ENCODE measurements at places on chromosomes 16 and 17.
A peak's percentile ranks its signal among the peaks of the same experiment; 100 is the strongest.

DNA sequence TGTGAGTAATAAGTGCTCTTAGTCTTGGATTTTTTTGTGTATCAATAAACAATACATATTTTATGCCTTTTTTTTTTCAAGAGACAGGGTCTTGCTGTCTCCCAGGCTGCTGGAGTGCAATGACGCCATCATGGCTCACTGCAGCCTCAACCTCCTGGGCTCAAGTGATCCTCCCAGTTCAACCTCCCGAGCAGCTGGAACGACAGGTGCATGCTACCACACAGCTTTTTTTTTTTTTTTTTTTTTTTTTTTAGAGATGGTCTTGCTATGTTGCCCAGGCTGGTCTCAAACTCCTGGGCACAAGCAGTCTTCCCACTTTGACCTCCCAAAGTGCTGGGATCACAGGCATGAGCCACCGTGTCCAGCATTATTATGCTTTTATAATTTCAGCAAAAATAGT is 13.0 kb downstream of the ACSF2 start:
- no peak for DNase-seq

DNA sequence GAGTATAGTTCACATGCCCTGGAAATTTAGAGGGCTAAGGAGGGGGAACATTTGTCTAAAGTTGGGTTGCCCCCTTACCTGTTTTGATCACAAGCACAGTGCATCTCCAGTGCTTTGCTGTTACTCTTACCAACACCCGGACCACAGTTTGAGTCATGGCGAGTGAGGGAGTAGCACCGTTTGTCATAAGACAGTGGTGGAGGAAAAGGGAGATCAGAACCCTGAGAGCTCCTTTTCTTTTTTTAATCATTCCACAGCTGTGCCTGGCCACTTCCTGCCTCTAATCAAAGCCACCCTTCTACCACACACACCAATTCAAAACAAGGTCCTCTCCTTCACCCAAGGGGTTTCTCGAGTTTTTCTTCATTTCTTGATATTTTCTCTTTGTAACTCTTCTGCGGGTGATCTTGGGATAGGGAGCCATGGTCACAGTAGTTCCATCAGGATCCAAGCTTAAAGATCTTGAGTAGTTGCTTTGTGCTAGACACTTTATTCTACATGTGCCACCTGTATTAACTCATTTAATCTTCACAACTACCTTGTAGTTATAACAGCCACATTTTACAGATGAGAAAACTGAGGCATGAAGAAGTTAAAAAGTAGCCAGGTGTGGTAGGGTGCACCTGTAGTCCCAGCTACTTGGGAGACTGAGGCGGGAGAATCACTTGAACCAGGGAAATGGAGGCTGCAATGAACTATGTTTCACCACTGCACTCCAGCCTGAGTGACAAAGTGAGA is 5.0 kb upstream of the MYL4 start:
- DNase-seq = no peak

DNA sequence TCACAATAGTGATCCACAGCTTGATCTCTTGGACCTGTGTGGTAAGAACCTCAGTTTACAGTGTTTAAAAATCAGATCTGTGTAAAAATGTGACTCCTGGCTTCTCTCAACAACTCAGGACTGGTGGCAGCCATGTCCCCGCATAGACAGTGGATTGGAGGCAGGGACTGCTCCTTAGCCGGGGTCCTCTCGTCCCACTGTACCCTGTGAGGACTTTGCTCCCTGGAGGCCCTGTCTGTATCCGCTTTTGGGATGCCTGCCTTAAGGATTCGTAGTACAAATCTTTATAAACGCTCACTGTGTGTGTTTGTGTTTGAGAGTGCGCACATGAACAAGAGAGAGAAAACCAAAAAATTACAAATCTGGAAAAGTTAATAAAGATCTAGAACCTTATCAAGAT is 142.5 kb downstream of the SNX29 start:
- no peak for DNase-seq

GRCh38 chr17:10208604-10209193 is 10.3 kb upstream of the GAS7 start:
- DNase-seq = no peak

DNA sequence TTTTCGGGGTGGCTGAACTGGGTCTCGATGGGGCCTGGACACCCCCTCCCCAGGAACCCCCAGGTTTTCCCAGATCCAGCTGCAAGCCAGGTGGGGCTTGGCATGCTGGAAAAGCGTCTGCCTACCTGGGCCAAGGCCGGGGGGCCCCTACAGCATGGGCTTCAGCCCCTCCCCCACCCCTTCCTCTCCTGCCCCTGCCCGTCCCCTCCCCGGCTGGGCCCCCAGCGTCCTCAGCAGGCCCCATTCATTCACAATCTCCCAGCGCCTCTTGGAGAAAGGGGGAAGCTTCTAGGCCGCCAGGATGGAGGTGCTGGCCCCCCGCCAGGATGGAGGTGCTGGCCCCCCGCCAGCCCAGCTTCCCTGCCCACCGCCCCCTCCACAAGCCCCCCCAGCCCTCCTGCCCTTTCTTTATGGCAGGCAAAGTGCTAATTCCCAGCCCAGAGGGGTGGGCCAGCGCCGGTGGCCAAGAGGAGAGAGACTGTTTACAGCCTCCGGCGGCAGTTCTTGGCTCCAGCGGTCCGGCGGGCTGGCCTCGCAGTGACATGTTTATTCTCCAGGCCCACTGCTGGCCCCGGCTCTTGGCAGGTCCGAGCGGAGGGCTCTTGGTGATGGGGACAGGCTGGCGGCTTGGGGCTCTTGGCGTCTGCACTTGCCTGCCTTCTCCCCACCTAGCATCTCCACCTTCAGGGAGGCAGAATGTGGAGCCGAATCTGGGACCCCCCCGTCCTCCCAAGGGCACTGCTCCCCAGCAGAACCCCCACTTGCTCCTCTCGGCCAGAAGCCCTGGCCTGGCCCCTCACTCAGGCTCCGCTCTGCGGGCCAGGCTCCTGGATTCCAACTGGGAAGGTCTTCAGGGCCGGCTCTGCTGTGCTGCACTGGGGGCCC is 94.4 kb upstream of the CIBAR2 start:
- DNase-seq = no peak

GRCh38 chr16:89046491-89046890 is 47.2 kb upstream of the ACSF3 start:
- no peak for DNase-seq

DNA sequence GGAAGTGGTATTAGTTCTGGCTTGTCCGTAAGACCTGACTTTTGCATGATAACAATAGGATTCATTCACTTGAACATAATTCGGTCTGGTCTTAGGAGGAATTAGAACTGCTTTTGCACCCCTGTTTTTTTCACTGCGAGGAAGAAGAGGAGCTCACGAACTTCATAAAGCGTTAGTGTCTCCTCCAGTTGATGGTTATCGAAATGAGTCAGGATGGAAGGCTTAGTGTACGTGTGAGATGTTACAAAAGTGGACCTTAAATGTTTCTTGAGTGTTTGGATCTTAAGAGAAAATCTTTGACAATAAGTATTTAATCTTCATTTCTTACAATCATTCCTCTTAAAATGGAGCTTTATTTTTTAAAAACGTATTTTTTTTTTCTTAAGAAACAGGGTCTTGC is 52.8 kb downstream of the USP10 start:
- peak; percentile 35 for DNase-seq

- DNase-seq = no peak
Measured at GRCh38 chr17:36117505-36118382, 14.1 kb downstream of the CCL4 start.

GRCh38 chr16:28838558-28838918 is 7.6 kb downstream of the TUFM start:
- no peak for DNase-seq

DNA sequence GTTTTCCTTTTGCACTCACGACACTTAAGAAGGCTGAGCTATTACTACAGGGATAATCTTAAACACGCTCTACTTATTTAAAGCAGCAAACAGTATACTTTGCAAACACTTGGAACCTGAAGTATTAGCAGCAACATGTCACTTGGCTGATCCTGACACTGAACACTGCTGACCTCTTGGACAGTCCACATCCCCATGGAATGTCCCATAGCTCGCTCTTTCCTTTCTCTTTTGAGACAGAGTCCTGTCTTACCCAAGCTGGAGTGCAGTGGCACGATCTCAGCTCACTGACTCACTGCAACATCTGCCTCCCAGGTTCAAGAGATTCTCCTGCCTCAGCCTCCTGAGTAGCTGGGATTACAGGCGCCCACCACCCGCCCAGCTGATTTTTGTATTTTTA is 26.4 kb downstream of the SMYD4 start:
- DNase-seq = no peak

GRCh38 chr17:39751637-39752036 is 13.9 kb downstream of the GRB7 start:
- no peak for DNase-seq

GRCh38 chr17:80693511-80693910 is 148.9 kb downstream of the RPTOR start:
- no peak for DNase-seq

DNA sequence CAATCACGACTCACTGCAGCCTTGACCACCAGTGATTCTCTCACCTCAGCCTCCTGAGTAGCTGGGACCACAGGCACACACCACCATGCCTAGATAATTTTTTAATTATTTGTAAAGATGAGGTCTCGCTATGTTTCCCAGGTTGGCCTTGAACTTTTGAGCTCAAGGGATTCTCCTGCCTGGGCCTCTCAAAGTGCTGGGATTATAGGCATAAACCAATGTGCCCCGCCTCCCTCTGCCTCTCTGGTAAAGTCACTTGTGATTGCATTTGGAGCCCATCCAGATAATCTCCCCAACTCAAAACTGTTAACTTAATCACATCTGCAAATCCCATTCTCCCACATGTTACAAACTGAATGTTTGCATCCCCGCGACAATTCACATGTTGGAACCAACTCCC is 11.8 kb upstream of the PECAM1 start:
- DNase-seq = no peak

GRCh38 chr16:72357910-72358309 is 186.0 kb upstream of the PMFBP1 start:
- DNase-seq = no peak

DNA sequence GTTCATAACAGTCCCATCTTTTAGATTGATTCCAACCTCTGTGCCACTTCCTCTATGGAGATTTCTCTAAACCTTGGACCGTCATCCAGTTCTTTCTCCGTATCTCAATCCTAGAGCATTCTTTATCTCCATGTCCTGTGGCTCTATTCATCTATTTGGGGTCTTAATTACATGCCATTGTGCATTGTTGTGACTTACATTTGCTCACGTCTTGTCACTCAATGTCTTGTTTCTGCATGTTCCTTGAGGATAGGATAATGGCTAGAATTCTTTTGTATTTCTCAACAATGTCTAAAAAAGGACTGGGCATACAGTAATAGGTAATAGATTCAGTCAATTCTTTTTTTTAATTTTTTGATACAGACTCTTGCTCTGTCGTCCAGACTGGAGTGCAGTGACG is 50.2 kb downstream of the ARSG start:
- no peak for DNase-seq

DNA sequence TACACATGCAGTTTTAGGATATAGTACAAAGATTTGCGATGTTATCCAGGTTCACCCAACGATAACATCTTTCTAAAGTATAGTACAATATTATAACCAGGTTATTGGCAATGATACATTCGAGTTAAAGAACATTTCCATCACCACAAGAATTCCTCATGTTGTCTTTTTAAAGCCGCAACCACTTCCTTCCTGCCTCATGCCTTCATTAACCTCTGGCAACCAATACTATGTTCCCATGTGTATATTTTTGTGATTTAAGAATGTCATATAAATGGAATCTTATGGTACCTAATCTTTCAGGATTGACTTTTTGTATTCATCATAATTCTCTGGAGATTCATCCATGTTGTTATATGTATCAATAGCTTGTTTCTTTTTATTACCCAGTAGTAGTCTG is 1183.2 kb downstream of the CDH11 start:
- no peak for DNase-seq

DNA sequence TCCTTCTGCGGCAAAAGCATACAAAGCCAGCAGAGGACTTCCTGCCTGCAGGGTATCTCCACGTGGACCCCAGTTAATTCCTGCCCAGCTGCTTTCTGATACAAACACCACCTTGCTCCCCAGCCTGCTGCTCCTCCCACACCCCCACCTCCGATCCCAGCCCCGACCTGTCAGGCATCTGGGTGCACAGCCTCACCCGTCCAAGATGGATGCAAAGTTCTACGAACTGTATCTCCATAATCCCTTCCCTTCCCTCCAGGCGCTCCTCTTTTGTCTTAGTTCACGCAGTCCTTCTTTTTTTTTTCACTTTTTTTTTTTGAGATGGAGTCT is 15.6 kb upstream of the FOXJ1 start:
- no peak for DNase-seq

- DNase-seq = no peak
Measured at GRCh38 chr17:13736916-13737315, 135.2 kb upstream of the HS3ST3A1 start.

DNA sequence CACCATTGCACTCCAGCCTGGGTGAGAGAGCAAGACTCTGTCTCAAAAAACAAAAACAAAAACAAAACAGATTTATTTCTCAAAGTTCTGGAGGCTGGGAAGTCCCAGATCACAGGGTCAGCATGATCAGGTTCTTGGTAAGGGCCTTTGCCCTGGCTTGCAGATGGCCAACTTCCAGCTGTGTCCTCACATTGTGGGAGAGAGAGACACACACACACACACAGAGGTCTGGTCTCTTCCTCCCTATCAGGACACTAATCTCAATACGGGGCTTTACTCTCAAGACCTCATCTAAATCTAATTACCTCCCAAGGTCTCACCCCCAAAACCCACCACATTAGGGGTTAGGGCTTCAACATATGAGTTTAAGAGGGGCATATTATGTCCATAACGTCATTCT is 26.4 kb upstream of the TAOK1 start:
- DNase-seq = no peak

DNA sequence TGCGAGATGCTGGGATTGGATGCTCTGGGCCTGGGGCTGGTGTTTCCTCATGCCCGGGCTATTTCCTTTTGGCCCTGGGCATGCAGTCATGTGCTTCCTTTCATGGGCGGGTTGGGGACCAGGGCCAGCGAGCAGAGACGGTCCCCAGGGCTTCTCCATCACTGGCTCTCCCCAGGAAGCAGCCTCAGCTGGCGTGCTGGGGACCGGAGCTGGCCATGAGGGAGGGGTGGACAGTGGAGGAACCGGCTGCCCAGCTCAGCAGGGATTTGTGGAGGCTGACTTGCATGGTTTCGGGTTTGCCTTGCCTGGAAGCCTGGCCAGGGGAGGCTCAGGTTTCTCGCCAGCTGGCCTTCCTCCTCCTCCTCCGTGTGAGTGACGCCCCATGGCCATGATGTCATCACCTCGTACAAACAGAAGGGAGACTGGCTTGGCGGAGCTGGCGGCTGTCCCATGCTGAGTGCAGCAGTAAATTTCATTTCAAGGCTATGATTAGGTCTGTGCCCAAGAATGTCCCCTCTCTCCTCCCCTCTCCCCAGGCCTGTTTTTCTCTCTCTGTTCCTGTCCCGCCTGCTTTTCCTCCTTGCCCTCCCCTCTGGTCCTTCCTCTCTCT is 8.9 kb upstream of the TIMP2 start:
- peak; percentile 62 for DNase-seq

GRCh38 chr17:54482843-54483242 is 417.8 kb upstream of the TOM1L1 start:
- no peak for DNase-seq

DNA sequence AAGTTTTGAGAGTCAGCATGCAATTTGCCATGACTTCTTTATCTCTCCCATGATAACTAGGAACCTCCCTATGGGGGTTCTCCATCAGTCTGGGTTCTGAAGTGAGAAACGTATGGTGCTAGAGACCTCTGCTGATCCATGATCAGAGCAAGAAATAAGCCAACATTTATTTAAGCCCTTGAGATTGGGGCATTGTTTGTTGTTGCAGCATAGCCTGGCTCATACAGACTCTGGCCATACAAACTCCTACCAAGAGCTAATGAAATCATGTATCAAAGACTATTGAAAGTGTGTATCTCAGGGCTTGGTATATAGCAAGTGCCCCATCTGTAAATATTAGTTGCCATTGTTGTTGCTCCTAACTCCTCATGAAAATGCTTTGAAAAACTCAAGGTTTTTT is 233.9 kb downstream of the MAF start:
- no peak for DNase-seq

All from CD14-positive monocyte (primary cell).